ENCODE measurements at places on chromosomes 13 and 19. TPM values are rescaled to one million over a fixed set of nuclear protein-coding genes. Genes with fewer than 3 reads are reported as not detected.

ZNF180 gene
- 5.5 TPM for total RNA-seq

ATP4B gene
- not detected for total RNA-seq

NCR1 gene
- not detected for total RNA-seq

CCDC8 gene
- not detected for total RNA-seq

FAM174C gene
- total RNA-seq = 75.3 TPM

THSD8 gene
- total RNA-seq = 48.2 TPM

All from activated CD4-positive, alpha-beta T cell treated with anti-CD3 and anti-CD28 coated beads for 36 hours (primary cell).